ENCODE measurements at places on chromosomes 7 and 10. TPM values are rescaled to one million over a fixed set of nuclear protein-coding genes. Genes with fewer than 3 reads are reported as not detected.

MKI67 gene
- total RNA-seq, result 163 TPM

DNA sequence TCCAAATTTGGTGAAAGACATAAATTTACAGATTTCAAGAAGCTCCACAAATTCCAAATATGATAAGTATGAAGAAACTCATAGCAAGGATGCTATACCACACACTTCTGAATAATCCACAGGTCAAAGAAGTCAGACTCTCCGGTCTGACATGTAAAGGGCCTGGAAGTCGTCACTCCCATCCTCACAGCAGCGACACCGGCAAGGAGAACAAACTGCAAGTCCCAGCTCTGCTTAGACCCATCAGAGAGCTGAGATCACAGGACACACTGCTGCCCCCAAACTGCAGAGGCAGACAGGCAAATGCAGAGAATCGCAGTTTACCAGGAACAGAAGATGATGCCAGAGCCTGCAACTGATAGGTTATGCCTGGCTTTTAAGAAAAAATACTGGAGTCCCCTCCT lies 62.0 kb downstream of the AMZ1 start:
- DNase-seq, result no peak
- H3K4me1 ChIP-seq, result peaks cover 14% of the 10 kb centered on the region
- no peak overlapping the region for H3K27ac ChIP-seq
- no peak overlapping the region for H3K4me3 ChIP-seq
- peaks cover 19% of the 10 kb centered on the region for H3K36me3 ChIP-seq
- H3K27me3 ChIP-seq, result no peaks in the 10 kb centered on the region

DNA sequence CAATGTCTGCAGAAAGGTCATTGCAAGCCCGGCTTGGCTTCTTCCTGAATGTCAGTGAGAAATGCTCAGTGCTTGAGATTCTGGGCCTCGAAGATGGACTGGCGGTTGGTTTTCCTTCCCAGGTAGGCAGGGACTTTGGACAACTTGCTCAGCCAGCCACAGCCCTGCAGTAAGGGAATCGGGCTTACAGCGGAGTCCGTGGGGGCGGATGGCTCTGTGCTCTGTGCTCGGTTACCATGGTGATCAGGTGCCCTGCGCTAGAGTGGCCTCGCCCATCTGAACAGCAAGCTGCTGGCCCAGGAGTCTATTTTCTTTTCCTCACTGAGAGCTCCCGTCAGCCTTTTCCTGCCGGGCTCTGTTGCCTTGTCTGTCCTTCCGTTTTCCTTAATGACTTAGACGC lies 77.8 kb upstream of the SH2B2 start:
- H3K27ac ChIP-seq, result no peak overlapping the region
- no peak overlapping the region for H3K4me3 ChIP-seq
- H3K27me3 ChIP-seq, result no peaks in the 10 kb centered on the region

GRCh38 chr10:128422190-128422589 lies 296.0 kb upstream of the MKI67 start:
- H3K4me1 ChIP-seq, result no peaks in the 10 kb centered on the region
- no peak overlapping the region for H3K4me3 ChIP-seq
- no peaks in the 10 kb centered on the region for H3K36me3 ChIP-seq
- no peaks in the 10 kb centered on the region for H3K27me3 ChIP-seq
- no peak overlapping the region for H3K27ac ChIP-seq

GRCh38 chr10:116477986-116478664 lies 50.5 kb downstream of the PNLIPRP3 start:
- H3K4me3 ChIP-seq, result no peak overlapping the region
- H3K4me1 ChIP-seq, result no peaks in the 10 kb centered on the region
- no peak for DNase-seq
- no peak overlapping the region for H3K27ac ChIP-seq
- H3K27me3 ChIP-seq, result no peaks in the 10 kb centered on the region

All from activated T-helper 2 cell treated with anti-CD3 and anti-CD28 coated beads, Interferon-gamma antibody, Interleukin-2, Interleukin-4, amounts not matched to agents 10 μg/mL and 5 μg/mL and 100 μg/mL, durations not matched to agents 14 hours and 24 hours and 36 hours (primary cell).